Astrocyte (in vitro differentiated cells and primary cell): ENCODE measurements at places on chromosomes 1 and 21.

DNA sequence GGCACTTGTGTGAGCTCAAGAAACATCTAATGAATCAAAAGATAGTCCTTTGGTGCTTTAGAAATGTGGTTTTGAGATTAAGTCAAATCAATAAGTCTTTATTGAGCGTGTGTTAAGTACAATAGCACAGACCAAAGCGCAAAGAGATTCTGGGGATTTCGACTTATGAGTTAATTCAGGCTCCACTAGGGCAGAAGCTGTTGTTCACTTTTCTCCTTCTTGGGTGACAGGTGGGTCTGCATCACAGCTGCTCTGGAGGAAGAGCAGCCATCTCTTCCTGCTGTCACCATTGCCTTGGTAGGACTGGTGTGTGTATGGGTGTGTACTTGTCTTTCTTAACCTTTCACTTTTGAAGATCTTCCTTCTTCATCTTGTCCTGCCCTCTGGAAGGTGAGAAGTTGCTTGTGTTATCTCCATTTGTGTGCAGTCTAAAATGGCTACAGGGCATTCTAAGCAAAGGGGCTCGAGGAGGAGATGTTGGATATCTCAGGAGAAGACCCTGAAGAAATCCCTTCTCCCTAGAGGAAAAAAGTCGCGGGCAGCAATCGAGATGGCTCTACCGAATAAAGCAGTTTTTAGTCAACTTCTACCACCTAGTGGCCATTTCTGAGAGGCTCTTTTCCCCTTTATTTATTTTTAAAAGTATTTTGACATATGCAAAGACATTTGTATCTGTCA, 22.9 kb upstream of the DISC1 start:
- DNase-seq: no peak

DNA sequence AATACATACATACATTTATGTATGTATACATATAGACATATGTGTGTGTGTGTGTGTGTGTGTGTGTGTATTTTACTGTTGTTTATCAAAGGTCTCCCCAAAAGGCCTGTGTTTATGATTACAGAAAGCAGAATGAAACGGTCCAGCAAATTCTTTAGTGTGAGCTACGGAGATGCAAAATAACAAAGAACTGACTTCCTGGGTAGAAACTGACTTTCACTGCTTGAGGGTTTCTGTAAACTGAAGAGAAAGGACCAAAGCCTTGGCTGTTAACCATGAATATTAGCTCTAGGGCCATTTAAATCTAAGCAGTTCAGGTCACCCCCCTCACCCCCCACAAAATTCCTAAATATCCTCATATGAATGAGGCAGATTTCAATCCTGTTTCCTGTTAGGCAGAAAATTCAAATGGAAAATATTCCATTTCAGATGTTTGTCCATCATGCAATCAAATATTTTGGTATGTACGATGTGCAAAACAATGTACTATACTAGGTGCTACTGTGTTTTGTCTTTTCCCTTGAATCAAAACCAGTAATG, 213.2 kb downstream of the TGFB2 start:
- no peak for DNase-seq

DNA sequence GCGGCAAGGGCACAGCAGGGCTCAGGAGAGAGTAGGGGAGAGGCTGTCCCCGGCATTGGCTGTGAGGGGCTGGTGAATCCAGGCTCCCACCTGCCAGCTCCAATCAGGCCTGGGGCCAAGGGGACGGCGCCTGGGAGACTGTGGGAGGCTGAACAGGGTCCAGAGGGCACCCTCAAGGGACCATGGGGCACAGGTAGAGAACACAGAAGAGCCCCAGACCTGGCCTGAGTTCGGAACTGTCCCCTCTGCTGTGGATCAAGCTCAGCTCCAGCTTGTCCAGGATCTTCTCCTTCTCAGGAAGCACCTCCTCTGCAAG, 67.0 kb downstream of the KCNAB2 start:
- no peak for DNase-seq

DNA sequence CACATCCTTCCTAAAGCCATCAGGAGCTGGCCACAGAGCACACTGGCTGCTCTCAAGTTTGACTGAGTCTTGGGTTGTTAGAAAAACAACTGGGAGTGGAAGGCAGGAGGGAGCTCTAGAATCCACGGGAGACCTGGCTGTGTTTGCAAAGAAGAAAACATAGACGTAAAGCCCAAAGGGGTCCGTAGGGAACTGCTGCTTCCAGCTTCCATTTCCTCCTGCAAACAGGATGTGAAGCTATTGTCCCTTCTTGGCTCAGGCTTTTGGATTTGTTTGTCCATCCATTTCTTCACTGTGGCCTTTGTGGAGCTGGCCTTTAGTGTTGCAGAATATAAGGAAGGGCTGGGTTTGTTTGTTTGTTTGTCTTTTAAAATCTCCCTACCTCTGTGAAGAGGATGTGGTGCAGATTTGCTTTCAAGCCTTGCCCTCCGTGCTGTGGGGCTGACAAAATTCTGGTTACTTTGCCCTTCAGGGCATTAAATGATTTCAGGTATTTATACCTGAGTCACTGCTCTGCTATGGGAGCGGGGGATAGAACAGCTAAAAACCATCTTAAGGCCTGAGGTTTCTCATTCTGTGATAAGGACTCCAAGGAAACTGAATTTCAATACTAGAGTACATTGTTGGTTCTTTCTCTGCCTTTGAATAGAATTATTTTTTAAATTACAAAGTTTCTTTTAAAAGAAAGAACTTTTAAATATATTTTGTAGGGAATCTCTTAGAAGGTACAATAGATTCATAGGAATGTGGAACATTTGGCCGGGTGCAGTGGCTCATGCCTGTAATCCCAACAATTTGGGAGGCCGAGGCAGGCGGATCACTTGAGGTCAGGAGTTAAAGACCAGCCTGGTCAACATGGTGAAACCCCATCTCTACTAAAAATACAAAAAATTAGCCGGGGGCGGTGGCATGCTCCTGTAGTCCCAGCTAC, 74.3 kb downstream of the MPZL1 start:
- DNase-seq: peak; percentile 18

GRCh38 chr1:99481391-99481996, 164.4 kb upstream of the PALMD start:
- DNase-seq: peak; percentile 32

DNA sequence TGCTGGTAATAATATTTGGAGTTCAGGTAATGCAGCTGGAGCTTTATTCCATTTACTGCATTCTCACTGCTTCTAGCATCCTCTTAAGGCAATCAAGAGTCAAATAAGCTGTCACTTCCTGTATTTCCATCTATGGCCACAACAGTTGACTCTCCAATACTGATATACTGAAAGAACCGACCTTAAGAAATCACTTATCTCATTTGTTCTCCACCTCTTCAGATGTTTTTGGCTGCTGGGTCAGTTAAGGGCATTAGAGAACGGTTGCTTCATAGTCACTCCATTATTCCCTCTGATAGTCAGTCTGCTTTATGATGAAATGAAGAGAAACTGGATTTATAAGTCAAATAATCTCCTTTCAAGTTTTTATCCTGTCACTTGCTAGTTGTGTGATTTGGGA, 14.2 kb upstream of the RGS4 start:
- DNase-seq: no peak

DNA sequence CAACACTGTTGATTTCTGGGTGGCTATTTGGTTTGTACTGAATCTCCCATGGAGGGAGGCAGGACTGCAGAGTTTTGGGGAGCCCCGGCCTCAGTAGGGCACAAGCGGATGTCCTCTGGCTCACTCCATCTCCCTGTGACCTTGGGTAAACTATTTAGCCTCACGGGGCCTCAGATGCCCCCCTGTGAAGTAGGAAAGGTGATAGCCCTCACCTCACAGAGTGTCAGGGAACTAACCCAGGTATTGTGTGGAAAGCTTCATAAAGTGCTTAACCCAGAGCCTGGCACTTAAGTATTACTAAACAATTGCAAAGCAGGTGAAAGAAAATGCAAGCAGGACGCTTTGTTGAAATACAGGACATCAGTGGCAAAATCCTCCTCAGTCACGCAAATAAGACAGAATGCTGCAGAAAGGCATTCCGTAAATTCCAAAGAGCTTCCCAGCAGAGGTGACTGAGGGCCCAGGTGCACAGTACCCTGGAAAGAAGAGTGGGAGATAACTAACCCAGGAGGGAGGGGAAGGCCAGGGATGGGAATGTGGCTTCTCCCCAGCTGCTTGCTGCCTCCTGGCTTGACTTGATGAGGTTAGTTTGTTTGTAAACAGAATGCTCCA, 436.3 kb downstream of the PRDM2 start:
- DNase-seq: no peak

- DNase-seq: no peak
Measured at GRCh38 chr1:91836331-91837040, 49.5 kb downstream of the TGFBR3 start.

DNA sequence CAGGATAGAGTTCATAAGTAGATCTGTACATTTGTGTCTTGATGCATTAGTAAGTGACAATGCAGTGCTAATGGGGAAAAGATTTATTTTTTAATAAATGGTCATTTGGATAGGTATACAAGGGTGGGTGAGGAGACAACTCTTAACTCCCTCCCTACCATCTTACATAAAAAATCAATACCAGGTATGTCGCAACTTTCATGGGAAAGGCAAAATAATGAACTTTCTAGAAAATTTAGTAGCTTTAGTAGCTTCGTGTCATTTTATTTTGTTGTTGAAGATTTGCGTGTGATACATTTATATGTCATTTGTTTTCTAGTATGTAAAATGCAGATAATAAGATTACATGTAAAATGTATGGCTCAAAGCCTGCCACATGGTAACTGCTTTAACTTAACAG, 310.8 kb downstream of the RYR2 start:
- DNase-seq: no peak

DNA sequence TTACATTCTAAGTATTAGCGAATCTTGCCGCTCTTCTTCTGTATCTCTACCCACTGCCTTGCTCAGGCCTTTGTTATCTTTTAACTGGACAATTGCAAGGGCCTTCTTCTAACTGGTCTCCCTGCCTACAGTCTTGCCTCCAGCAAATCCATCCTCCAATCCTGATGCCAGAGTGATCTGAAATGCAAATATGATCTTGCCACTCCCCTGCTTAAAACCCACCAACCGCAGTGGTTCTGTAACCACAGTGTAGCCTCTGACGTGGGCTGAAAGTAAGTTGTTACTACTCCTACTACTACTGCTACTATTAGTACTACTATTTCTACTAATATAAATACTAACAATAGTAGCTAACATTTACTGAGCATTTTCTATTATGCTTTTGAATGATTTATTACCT, 12.4 kb downstream of the MOV10 start:
- DNase-seq: no peak

GRCh38 chr1:187624812-187625545, 796.2 kb downstream of the PLA2G4A start:
- DNase-seq: no peak
